ENCODE measurements at places on chromosomes 6 and 20.

DNA sequence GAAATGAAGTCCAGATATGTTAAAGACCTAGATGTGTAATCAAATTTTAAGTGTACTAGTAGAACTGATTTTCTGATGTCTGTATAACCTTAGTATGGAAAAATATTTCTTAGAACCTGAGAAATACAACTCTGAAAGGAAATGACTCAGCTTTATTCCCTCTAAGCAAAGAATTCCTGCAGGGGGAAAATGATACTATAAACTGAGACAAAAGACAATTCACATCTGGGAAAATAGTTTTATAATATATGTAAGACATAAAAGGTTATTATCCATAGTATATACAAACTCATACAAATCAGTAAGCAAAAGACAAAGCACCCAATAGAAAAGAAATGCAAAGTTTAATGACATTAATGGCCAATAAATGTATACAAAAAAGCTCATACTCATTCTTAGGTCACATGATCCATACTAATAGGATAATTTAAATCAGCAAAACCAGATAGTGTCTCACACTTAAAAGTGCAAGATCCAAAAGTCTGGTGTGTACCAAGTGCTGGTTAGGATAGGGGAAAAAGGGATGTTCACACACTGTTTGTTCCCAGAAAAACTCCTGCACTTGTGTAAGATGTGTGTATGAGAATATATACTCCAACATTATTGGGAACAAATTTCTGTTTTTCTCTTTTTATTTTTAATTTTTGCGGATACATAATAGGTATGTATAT is 22.6 kb downstream of the RNF217 start:
- no peak for DNase-seq

GRCh38 chr20:60906555-60906954 is 345.5 kb upstream of the CDH4 start:
- DNase-seq: no peak

DNA sequence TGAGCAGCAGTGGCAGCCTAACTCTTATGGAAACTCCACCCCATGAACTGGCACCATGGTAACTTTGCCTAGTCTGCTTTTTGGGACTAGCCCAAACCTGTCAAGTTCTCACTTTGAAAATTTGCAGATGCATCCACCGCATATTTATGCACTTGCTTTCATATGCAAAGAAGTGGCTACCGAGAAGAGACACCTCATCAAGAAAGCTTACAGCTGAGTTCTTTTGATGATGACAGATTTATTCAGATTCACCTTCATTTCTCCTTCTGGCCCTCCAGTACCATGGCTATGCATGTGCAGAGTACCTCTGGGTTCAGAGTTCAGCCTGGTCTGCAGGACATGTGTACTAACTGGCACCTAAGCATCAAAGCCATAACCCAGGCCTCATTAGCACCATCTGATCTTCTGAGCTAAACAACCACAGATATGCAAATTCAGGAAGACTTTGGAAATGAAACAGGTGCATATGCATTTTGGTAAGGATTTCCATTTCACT is 154.3 kb upstream of the TENT5A start:
- no peak for DNase-seq

GRCh38 chr6:141326925-141327324 is 805.8 kb upstream of the GJE1 start:
- no peak for DNase-seq

DNA sequence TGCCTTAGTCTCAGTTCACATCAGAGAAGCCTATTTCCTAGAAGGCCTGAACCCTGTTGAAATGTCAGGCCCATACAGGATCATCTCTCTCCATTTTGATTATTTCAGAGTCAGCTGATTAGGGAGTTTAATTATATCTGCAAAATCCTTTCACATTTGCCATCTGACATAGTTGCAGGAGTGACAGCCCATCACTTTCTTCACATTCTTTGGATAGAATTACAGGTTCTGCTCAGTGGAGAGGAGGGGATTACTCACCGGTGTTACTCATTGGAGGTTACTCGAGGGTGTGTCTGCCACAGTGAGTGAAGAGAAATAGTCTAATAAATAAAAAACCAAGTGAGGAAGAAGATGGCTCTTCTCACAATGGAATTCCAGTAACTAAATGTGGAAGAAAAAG is 216.8 kb downstream of the TMEM242 start:
- DNase-seq: no peak

DNA sequence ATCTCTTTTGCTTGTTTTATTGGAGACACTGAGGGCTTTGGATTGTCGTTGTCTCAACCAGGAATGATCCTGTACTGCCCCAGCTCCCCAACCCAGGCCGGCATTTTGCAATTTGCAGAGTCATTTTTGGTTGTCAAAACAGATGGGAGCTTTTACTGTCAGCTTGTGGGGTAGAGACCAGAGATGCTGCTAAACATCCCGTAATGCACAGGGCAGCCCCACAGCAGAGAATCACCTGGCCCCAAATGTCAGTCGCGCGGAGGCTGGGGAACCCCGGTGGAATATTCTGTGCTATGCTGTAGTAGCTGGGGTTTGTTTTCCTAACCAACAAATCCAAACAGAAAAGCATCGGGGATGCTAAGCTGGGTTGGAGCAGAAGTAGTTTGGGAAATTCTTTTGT is 99.7 kb downstream of the TSHZ2 start:
- no peak for DNase-seq

- DNase-seq: no peak
Measured at GRCh38 chr6:137800762-137801161, 66.3 kb upstream of the TNFAIP3 start.

DNA sequence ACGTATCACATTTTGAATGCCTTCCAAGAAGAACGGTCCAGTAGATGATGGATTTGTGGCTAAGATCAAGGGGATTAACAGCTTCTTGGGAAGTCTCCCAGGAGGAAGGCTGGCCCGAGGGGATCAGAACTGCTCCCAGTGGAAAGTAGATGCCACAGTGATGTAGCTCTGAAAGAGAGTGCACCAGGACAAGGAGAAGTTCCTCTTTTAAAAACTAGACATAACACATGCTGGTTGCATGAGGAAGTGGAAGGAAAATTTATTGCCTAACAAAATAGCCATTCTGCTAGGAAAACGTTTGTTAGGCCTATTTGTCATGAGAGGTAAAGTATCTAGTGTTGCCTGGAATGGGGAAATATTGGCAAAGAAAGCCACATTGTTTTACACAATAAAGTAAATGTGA is 87.8 kb downstream of the CDH26 start:
- no peak for DNase-seq
